ENCODE measurements at places on chromosomes 1 and 21.
A peak's percentile ranks its signal among the peaks of the same experiment; 100 is the strongest.

DNA sequence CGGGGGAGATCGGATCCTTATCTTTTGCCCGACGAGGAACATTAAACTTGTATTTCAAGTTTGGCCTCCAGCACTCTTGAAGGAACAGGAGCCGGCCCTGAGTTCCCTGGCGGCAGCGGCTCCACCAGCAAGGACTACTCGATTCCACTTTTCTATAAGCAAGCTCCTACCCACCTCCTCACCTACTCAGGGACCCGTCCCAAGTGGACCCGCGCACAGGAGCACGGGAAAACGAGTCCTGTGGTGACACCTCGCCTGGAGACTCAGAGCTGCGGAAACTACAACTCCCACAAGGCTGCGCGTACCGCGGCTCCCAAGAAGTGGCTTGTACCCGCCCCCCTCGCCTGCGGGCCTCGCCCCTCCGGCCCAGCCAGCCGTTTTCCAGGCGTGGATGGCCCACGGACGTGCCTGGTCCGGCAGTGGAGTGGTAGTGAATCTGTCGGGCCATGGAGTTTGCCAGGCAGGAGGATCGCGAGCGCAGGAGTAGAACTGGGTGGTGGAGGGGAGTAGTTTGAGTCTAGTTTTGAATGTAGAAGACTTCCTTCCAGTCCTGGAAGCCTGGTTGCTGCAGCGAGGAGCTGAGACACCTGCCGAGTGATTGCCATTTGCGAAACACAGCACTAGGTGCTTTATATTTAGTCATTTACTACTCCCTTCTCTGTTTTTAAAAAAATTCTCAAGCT lies at the start of gene ACP6:
Gene ACP6, minus strand, starts transcription at position 206 of the 683 bp plus-strand sequence. CDS start 476 bp downstream, outside the sequence.
- DNase-seq = peak; percentile 94

- DNase-seq = no peak
These were observed 20.2 kb downstream of the S100A16 start for GRCh38 chr1:153592748-153593147.

DNA sequence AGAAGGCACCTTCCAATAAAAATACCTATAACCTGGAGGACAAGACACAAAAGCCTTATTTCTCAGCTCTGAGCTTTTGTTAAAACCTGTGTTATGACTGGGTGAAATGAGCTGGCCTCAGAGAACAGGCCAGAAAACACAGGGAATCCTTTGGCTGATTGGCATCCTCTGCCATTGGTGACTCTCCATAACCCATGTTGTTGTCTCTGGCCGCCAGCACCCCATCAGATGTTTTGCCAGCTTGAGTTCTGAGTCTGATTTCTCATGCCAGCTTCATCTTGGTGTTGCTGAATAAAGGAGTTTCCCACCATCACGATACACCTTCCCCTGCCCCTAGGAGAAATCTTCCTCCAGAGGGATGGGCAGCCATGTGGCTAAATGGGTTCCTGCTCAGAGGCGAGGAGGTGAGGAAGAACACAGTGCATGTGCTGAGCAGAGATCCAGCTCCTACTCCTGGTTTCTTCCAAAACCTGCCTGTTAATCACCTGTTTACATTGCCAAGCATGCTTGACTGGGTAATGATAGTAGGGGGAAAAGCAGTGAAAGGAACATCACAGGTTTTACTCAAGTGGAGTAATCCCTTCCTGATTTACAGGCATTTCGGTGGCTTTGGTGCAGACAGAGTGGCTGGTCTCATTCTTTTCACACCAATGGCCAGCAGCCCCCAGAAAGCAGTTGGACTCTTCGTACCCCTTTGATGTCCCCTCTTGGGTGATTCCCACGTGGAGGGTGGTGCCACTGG lies 109.8 kb downstream of the ROR1 start:
- no peak for DNase-seq

DNA sequence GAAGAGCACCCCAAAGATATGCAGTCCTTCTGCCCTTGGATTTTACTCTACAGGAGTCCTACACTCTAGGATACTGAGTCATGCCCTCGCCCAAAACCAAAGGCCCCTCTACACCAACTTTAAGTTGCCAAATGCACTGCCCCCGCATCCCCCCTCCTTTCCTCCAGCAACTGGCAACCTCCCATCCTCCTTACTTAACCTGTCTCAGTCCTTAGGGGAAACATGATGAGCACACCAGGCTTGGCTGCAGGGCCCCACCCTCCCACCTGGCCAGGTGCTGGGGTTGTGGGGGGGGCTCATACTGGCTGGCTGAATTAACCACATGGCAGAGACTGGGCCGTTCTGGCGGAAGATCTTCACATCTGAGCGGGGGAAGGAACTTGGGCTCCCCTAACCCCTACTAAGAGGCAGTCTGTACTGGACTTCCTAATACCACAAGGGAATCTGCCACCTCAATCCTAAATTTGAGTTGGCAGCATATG lies 1.2 kb downstream of the HDGF start:
- DNase-seq = no peak

DNA sequence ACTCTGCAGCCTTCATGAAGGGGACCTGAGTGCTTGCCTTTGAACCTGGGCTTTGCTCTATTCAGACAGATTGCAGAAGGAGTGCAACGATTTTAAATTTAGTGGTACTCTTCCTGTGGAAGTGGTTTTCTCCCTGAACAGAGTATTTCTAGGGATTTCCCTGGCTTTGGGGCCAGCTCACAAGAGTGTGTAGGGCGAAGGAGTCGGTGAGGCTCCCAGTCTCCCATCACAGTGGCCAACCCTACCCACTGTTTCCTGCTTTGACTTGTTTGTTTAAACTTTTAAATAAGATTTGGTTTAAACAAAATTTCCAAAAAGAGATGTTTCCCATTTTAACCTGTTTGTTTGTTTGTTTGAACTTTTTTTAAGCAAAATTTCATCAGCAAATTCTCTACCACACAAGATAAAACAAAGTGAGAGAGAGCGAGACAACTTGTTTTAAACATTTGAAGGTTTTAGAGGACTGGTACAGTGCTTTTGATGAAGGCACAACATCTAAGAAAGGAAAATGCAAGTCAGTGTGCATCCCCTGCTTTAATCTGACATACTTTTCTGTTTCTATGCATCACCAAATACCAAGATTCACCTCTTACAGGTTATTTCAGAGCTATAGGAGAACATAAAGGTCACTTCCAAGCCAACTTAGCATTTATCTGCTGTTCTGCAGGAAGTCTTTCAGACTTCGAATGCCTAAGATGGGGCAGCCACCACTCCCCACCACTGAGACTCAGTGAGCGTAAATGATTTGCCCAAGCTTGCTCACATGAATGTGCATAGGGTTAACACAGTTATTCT lies 6.6 kb downstream of the SELP start:
- no peak for DNase-seq
